NK-92 treated with Interleukin-12 subunit alpha and Interleukin-12 subunit beta, amount 100 ng/mL, for 24 hours (cell line): ENCODE measurements at places on chromosomes 12 and 14.

- DNase-seq: no peak
These were observed 26.5 kb upstream of the PPP1R12A start for GRCh38 chr12:79961411-79961810.

DNA sequence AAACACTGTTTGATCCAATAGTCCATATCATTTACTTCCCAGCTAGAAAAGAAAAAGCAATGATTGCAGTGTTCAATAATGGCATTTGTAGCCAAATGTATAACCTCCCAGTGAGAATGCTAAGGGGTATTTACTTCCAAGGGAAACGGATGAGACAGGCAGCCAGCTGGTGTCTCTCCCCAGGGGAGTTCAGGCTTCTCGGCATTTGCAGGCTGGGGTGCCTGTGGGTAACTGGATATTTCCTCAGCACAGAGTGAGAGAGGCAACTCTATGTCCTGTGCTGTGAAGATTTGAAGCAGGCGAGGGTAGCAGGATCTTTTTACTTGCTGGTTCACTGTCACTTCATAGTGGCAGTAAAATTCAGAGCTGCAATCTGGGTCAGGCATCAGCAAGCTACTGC, 1455.6 kb upstream of the TMEM132C start:
- no peak for DNase-seq

DNA sequence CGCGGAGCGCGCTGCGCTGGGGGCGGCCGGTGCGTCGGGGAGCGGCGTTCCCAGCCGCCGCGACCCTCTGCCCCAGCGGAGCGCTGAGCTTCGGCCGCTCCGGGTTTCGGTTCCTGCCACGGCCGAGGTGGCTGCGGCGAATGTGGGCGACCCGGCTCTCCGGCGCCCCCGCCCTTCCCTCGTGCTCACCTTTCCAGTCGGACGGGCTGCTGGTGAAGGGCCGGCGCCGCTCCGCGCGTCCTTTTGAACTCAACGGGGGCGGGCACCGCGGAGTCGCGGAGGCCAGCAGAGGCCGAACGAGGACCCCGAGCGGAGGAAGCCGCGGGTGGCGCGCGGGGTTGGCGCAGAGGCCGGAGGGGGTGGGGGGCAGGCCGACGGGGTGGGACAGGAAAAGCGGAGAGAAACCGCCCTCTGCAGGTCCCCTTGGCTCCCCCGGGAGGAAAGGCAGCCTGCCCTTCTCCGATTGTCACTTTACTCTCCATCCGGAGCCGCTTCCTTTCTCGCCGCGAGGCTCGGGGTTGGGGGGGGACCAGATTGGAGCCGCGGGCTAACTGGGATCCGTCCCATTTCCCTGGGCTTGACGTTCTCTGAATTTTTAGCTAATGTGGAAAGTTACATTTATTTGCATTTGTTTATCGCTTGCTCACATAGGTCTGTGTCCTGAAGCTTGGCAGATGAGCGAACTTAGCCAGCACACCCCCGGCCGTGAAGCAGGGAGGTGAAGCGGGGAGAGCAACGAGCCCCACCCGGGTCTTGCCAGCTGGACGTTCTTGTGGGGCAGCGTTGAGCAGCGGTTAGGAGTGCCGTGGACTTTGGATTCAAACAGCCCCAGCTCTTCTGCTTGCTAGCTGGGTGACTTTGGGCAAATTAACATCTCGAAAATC, at the start of gene SMAGP:
Gene SMAGP, minus strand, starts transcription at position 349 of the 884 bp plus-strand sequence. CDS start 1,137 bp downstream, outside the sequence.
- no peak for DNase-seq

DNA sequence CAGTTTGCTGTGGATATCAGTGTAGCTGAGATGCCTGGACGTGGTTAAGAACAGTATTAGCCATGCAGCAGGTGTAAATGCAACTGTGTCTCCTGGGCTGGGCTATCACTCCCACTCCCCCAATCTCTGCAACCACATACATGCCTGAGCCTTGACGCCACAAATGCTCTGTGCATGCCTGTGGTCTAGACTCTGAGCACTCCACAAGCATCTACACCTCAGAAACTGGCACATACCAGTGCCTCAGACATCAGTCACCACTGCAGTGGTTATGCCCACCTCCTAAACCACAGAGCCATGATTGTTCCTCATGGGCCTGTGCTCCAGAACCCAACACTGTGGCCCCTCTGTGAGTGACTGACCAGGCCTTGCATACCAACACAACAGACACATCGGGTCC, 226.8 kb upstream of the ALG10 start:
- DNase-seq: no peak
